ENCODE measurements at places on chromosomes 5 and 9.

DNA sequence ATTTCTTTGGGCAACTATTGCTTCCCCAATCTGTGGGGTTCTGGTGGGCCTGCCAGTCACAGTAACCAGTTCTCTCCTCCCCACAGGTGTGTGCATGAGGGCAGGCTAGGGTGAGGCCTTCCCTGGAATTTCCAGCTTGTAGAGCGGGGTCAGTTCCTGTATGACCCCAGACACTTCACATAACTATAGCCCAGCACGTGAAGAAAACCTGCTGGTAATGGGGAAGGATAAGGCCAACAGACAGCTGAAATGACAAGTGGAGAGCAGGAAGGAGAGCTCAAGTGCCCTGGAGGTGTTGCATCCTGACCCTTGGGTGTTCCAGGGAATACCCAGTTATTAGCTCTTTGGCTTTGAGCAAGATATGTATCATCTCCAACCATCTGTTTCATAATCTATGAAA lies 142.2 kb downstream of the CDC42SE2 start:
- DNase-seq = no peak

DNA sequence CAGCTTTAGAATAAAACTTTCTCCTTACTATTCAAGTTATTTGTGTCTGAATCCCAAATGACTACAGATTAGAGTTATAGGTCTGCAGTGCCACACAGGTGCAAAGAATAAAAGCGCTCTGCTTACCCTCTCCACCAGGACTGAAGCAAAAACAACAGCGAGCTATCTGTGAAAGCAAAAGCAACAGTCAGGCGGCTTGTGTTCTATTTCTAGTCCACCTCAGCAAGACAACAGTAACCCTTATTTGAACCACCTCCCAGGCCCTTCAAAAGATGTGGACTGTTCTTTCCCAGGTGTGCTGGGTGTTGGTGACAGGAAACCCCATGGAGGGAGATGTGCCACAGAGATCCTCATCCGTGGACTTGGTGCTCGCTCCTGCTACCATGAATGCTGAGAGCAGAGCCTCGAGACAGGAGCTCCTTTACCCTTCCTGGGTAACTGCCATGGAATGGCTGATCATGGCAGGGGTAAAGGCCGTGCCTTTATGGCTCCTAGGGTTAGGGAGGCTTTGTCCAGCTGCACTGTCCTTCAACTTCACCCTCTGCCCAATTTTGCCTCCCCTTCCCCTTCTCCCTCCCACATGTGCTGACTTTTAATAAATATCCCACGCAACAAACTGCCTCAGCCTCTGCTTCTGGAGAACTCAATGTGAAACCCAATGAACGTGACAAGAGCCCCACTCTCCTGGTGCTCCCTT lies 108.6 kb downstream of the SERINC5 start:
- no peak for DNase-seq

DNA sequence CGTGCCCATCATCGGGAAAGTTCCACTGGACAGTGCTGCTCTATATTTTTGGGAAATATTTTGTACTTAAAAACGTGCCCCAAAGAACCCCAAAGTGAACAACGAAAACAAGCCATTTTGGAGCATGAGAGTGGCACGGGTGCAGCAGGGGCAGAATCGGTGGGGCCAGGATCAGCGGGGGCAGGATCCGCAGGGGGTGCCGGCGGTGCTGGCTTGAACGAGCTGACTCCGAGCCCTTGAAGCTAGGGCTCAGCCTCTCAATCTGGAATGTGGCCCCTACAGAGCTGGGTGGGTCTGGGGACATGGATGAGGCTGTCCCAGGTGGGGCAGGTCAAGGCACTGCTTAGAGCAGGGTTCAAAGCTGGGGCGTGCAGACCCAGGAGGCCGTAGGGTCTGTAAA lies 104.7 kb upstream of the COL5A1 start:
- no peak for DNase-seq

DNA sequence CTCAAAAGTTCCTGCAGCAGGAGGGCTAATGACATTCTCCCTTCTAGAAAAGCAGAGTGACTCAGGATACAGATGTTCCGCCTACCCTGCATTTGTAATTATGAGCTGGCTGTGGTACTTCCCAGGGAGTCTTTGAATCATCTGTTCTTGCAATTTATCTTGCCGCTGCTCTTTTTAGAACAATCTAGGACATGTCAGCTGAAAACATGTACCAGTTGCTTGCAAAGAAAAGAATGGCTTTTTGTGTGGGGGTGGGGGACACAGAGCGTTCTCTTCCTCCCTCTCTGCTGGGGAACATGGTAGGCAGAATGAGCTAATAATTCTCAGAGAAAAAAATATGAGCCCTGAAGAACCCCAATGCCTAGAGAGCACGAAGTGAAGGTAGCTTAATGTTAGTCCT lies 51.7 kb upstream of the TUT7 start:
- no peak for DNase-seq

DNA sequence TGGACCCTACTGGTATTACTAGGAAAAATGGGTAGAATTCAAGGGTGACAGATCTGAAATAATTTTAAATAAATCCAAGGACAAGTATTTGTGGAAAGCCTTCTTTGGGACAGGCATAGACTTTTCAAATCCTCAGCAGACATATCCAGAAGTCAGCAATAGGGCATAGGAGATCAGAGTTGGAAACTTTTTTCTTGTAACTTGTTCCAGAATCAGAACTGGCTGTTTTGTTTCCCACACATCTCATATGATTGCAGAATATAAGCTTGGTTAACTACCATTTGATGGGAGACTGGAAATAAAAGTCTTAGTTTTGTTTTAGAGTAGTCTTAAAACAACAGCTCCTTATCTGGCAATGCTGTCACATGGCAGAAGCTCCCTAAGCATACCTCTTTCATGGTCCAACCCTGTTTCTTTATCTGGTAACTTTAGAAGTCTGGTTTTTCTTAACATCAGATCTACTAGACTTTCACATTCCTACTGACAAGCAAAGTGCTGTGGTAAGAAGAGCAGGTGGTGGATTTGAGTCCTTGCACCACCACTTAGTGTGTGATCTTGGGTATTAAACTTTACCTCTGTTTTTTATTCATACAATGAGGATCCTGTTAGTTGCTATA lies 25.1 kb downstream of the XRCC4 start:
- DNase-seq = no peak

DNA sequence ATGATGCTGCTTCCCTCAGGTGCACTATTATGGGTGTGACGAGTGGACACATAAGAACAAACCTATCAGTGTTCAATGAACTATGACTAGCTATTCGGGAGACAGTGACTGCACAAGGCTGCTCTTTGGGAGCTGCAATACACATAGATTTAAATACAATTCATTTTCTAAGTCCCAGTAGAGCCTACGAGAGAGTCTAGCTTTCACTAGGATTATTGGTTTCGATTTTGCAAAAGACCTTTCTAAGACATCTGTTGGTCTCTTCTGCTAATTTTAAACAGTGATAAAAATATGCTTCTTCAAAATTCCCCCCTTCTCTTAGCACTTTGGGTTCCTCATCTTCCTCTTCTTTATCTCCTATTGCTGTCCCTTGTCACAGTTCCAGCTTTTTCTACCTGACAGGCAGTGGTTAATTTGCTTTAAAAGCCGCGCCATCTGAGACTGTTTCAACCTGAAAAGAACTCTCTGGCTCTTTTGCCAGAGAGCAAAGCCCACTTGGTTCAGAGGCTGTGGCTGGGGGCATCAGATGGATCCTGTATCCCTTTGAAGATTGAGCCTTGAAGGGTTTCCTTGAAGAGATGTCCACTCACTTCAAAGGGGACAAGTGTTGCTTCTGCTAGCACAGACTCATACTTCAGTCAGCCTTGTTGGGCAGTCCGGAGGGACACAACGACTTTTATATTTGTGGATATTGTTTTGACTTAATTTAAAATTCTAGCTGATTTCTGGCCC lies 241.5 kb downstream of the MAN2A1 start:
- DNase-seq = no peak

GRCh38 chr5:160352308-160352707 lies 18.1 kb downstream of the C1QTNF2 start:
- DNase-seq = no peak

DNA sequence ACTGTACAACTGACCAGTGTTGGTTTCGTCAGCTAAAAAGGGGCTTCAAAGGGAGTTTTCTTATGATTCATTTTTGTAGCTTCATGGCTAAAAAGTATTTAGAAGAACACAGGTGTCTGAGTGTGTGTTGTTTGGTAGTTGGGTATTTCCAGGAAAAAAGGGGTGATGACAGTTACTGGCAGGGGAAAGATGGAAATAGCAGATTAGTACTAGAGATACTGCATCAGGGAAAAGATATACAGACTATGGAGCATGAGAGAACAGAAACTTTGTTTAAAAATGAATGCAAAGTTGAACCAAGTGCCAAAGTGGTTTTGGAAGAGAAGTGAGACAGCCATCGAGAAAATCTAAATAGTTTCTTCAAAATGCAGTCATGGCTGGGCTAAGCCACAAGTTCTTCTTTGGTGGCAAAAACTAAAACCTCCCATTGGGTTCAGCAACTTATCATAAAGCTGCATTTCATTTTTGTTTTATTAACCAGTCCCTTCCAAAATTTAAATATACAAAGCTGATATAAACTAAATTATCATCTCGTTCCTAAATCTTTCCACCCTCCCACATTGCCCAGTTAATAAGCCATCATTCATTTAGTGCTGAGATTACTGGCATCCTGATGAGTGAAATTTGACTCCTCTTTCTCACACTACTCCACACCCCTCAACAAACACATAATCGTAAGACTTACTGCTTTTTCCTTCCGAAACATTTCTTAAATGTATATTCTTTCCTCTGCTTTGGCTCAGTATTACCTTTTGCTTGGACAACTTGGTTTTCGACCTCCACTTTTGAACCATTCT lies 33.5 kb downstream of the ELL2 start:
- no peak for DNase-seq

Measured in C1 segment of cervical spinal cord (tissue), 14 donors.